SHP77 treated with DMSO at 0.1 percent for 48 hours (cell line): ENCODE measurements at places on chromosomes 13 and 19.

GRCh38 chr19:57103573-57104277 lies 16.1 kb upstream of the USP29 start:
- DNase-seq: peak; percentile 2

GRCh38 chr19:48999481-49000325 lies 6.0 kb downstream of the RUVBL2 start:
- DNase-seq: peak; percentile 28

DNA sequence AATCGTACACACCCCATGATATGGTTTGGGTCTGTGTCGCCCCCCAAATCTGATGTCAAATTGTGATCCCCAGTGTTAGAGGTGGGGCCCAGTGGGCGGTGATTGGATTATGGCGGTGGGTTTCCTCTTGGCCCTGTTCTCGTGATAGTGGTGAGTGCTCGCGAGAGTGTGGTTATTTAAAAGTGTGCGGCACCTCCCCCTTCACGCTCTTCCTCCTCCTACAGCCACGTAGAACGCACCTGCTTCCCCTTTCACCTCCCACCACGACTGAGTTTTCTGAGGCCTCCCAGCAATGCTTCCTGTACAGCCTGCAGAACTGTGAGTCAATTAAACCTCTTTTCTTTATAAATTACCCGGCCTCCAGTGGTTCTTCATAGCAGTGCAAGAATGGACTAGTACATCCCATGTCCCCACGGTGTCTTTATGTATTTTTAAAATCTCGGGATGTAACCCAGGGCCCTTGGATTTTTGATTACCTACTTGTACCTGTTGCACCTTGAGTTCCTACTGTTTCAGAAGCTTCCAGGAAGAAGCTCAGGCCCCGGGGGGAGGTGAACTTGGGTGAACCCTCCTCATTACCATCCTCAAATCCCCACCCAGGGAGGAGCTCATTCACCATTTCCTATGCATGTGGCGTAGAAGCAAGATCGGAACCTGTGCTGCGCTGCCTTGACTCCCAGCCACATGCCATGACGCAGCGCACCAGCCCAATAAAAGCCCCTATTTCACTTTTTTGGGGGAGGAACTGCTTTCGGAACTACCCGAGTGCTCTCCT lies 52.4 kb downstream of the TEX29 start:
- no peak for DNase-seq

DNA sequence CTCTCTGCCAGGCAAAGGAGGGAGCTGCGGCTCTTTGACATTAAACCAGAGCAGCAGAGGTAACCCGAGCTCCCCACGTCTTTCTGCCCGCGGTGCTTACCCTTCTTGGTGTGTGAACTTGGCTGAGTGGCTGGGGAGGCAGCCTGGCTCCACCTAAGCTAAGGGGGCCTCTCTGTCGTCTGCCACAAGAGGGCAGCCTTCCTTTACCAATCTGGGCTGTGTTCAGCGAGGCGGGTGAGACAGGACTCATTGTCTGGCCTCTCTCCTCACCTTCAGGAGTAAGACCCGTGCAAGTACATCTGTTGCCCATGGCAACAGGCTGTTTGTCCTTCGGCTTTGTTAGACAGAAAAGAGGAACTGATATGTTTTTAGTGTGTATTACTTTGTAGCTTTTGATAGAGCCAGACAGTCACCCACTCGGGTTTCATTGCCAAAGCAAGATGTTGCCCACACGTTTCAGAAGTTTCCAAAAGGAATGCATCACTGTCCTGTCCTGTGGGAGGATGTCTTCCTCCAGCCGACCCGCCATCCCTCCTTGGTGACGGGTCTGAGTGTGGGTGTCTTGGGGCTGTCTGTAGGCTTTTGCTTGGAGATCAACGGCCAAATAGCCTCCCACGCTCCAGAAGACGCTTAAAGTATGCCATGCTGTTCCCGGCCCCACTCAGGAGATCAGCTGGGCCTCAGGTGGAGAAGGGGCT lies 4.6 kb downstream of the POP4 start:
- peak; percentile 42 for DNase-seq

- no peak for DNase-seq
Measured at GRCh38 chr19:51800473-51801244, 5.7 kb downstream of the FPR3 start.

DNA sequence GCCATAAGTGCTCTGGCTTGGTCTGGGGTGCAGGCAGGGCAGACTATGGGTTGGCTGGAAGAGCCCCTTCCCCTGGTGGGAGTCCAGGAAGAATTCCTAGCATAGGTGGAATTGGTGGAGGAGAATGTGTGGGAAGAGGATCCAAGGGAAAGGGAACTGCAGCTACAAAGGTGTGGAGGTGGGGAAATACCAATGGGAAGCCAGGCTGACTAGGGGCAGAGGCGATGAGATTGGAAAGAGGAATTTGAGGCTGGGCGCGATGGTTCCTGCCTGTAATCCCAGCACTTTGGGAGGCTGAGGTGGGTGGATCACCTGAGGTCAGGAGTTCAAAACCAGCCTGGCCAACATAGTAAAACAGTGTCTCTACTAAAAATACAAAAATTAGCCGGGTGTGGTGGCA lies 4.8 kb upstream of the SDHAF1 start:
- DNase-seq: no peak

DNA sequence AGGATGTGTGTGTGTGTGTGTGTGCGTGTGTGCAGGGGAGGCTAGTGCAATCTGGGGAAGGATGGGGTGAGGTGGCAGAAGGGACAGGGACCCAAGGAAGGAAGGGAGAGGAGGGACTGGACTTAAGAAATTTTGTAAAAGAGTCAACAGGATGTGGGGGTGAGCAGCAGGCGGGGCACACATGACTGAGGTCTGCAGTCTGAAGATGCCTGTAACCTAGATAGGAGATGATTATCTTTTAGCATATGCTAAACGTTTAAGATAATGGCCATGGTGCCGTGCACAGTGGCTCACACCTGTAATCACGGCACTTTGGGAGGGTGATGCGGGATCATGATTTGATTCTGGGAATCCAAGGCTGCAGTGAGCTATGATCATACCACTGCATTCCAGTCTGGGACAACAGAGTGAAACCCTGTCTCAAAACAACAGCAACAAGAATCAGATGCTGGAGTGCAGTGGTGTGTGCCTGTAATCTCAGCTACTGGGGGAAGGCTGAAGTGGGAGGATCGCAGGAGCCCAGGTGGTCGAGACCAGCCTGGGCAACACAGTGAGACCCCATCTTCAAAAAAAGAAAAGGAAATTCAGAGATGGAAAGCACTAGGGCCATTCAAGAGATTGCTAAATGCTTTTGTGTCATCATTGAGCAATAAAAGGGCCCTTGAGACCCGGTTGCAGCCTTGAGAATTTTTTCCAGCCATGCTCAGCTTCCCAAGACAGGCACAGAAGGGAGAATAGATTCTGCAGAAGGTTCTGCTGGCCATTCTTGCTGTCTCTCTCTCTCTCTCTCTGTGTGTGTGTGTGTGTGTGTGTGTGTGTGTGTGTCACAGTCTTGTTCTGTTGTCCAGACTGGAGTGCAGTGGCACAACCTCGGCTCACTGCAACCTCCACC lies 3.8 kb upstream of the ZNF414 start:
- DNase-seq: no peak

DNA sequence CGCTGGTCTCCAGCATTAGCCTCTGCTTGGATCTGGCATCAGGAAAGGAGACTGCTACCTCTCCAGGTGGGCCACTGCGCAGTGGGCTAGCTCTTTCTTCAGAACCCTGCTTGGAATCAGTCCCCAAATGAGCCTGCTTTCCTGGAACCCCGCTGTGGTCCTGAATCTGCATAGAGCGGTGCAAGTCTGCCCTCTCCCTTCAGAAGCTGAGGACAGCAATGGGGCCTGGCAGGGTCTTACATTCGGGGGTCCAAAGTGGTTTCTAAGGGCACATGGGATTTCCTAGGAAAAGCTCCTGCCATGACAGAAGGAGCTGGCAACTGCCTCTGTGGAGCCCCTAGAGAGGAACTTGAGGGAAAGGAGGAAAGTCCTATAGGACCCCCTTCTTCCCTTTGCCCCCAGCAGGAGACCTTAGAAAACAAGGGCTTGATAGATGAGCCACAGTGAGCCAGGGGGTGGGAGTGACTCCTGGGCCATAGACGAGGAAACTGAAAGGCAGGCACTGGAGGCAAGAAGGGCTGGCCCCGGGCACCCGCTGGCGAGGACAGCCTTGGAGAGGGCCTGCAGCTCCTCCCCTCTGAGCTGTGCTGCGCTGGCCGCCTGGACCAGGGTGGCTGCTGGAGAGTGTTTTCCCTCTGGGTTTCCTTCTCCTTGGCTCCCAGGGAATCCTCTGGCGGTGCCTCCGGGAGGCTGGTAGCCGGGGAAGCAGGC lies 1.4 kb upstream of the VSTM2B start:
- DNase-seq: no peak

DNA sequence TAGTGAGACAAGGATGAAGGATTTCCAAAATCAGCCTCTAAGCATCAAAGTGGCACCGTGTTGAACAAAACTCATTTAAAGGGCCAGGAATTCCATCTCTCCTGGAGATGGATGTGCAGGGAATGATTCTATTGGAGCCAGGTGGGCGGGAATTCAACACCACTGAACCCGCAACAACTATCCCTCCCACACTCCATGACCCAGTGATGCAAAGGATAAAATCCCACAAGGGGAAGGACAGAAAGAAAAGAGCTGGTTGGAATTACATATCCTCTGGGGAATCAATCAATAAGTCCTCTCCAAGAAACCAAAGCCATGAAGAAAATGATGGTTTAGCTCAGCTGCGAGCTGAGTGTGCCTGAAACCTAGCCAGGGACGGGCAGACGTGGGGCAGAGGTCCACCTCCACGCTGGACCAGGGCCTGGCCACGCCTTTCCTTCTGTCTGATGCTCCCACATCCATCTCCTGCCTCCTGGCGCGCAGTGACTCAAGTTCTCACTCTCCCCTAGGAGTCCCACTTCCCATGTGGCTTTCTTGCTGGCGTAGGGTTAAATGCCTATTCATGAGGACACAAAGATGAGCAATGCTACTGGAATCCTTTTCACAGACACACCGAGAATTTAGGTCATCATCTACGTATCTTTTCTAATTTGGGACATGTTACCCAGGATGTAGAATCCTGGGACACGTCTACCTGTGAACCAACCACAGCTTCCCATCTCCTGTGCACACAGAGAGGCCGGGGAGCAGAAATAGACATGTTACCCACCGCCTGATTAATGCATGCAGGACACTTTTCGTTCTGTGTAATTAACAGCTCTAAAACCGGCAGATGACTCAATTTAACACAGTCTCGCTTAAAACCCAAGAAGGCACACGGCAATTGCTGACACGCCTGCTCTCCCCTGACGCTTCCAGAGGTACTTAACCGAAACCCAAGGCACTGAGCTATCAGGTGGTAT lies 48.6 kb downstream of the PEPD start:
- DNase-seq: no peak

DNA sequence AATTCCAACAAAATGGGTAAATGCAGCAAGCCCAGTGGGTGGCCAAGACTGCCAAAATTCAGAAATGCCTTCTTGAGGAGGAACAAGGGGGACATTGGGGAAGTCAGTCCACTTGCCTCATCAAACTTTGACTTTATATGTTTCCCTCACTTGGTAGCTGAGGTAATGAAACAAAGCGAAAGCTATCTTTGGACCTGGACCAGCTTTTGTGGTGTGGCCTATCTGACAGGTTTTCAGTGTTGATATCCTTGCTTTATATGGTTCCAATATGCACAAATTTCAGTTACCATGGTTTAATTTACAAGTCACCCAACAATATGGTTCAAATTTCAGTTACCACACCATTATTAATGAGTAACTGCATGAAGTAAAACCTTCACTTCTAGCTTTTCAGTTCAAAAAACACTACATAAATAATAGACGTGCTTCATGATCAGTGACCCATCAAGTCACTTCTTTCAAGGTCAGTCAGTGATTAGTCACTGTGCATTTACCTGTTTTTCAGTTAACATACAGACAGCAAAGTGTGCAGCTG lies 17.7 kb upstream of the POU4F1 start:
- no peak for DNase-seq

GRCh38 chr13:80475718-80476117 lies 134.8 kb upstream of the SPRY2 start:
- no peak for DNase-seq

GRCh38 chr19:14090509-14091080 lies at the start of gene SAMD1:
Gene SAMD1 (minus strand): TSS chr19:14090751.
- DNase-seq: peak; percentile 38

GRCh38 chr19:42487798-42488178 lies 40.5 kb downstream of the CEACAM1 start:
- no peak for DNase-seq

- no peak for DNase-seq
Measured at GRCh38 chr13:30880151-30880855, 25.8 kb upstream of the MEDAG start.

DNA sequence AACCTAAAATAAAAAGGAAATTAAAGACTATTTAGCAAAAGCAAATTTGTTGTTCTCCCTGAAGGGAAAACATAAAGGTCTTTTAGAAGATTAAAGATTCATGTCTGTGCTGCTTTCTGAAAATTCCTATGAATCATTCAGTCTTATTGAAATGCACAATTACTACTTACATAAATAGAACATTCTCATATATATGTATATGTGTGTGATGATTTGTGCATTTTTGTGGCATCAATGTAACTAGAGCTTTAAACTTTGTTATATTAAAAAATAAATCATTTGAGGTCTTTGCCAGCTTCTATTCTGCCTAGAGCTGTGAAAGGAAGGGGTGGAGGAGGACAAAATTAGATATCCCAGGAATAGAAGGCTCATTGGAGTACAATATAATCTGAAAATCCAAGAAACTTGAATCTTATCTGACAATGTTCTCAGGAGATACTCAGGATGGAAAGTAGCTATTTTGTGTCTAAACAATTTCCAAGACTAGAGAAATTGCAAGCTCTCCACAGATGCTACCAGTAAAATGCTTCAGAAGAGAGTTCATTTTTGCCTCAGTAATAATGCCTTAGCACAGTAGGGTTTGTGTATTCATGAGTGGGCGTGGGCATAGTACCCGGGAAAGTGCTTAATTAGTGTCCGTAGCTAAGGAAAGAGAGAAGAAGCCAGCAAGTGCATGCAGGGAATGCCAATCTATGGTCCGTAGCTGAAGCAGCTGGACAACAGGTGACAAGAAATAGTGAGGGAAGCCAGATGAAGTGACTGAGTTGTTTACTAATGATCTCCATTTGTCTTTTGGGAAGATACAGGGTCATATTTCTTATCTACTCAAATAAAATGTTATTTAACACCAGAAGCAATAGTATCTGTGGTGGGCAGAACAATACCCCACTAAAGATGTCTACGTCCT lies 395.5 kb upstream of the NBEA start:
- DNase-seq: no peak

DNA sequence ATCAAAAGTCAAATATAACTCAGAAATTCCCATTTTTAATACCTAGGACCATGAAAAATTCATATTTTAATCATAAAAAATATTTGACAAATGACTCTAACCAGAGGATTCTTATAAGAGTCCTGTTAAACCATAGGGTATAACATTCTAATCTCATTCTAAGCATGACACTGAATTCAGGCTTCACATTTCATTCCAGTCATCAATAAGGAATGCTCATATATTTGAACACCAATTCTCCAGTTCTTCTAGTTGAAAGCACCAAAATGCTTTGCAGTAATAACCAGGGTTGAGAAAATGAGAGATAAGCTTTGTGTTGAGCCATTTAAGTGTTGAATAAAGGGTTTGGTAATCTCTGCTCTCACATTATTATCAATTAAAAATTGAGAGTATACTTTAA lies 147.5 kb downstream of the VWA8 start:
- DNase-seq: no peak

GRCh38 chr19:33813391-33814101 lies 16.9 kb downstream of the KCTD15 start:
- DNase-seq: no peak

- no peak for DNase-seq
Measured at GRCh38 chr13:109694972-109695371, 91.4 kb downstream of the IRS2 start.
